Vagina (tissue), 2 donors: ENCODE measurements at places on chromosomes 3 and 15. TPM values are rescaled to one million over a fixed set of nuclear protein-coding genes. Genes with fewer than 3 reads are reported as not detected.

The ZMYND10 gene
- 0.74 TPM for total RNA-seq

The THRB gene
- total RNA-seq, result 22.8 TPM

The DNASE1L3 gene
- 13.3 TPM for total RNA-seq

The SEC22A gene
- total RNA-seq, result 17.7 TPM

The SEMA3B gene
- total RNA-seq, result 32.9 TPM

The KLHL6 gene
- 1.7 TPM for total RNA-seq

The FGF7 gene
- 137 TPM for total RNA-seq

The RTP3 gene
- not detected for total RNA-seq

The NR2E3 gene
- 0.98 TPM for total RNA-seq

The ATP13A5 gene
- not detected for total RNA-seq

The MINAR1 gene
- total RNA-seq, result 0.74 TPM

The SPRED1 gene
- total RNA-seq, result 16.7 TPM

The GOLGA8Q gene
- total RNA-seq, result 2.7 TPM

The SLC51A gene
- total RNA-seq, result 1.2 TPM

The DPP8 gene
- total RNA-seq, result 28.2 TPM

The ERICH6 gene
- not detected for total RNA-seq

The DPPA2 gene
- not detected for total RNA-seq

The PPM1L gene
- total RNA-seq, result 14.2 TPM

The ANKDD1A gene
- 17.7 TPM for total RNA-seq

The SATB1 gene
- total RNA-seq, result 51.3 TPM

The MUC13 gene
- not detected for total RNA-seq

The SSUH2 gene
- total RNA-seq, result not detected

The SUSD5 gene
- total RNA-seq, result 0.98 TPM

The TGM5 gene
- 8.3 TPM for total RNA-seq

The GBE1 gene
- 25.0 TPM for total RNA-seq

The ANKRD63 gene
- not detected for total RNA-seq

The PIF1 gene
- 6.6 TPM for total RNA-seq

The APPL1 gene
- total RNA-seq, result 28.2 TPM

The CLDN18 gene
- total RNA-seq, result not detected

The ZPLD1 gene
- total RNA-seq, result not detected

The GHSR gene
- not detected for total RNA-seq

The ITIH1 gene
- total RNA-seq, result 0.98 TPM

The RPP25 gene
- total RNA-seq, result 11.3 TPM

The CHDH gene
- total RNA-seq, result 1.7 TPM

The GNL3 gene
- 73.4 TPM for total RNA-seq

The GPR27 gene
- total RNA-seq, result 1.2 TPM

The ISLR2 gene
- total RNA-seq, result 3.4 TPM

The DOCK3 gene
- 0.98 TPM for total RNA-seq

The GPR156 gene
- not detected for total RNA-seq

The CD96 gene
- total RNA-seq, result 13.5 TPM

The CSTA gene
- total RNA-seq, result 95.5 TPM

The FYCO1 gene
- 45.7 TPM for total RNA-seq

The CFAP92 gene
- not detected for total RNA-seq

The ZNF620 gene
- total RNA-seq, result 1.5 TPM

The UPK1B gene
- not detected for total RNA-seq

The PLSCR4 gene
- 50.3 TPM for total RNA-seq

The DUOX2 gene
- total RNA-seq, result 20.6 TPM

The SPTBN5 gene
- 0.49 TPM for total RNA-seq

The APOD gene
- 549 TPM for total RNA-seq

The PARP6 gene
- total RNA-seq, result 62.6 TPM
